Upper lobe of left lung (tissue), 6 donors: ENCODE measurements at places on chromosomes 11 and 22. TPM values are rescaled to one million over a fixed set of nuclear protein-coding genes. Genes with fewer than 3 reads are reported as not detected.

The DUSP8 gene
- total RNA-seq = 5.2 TPM

- DNase-seq = no peak
These were observed 56.2 kb downstream of the DENND5A start for GRCh38 chr11:9208726-9209501.

DNA sequence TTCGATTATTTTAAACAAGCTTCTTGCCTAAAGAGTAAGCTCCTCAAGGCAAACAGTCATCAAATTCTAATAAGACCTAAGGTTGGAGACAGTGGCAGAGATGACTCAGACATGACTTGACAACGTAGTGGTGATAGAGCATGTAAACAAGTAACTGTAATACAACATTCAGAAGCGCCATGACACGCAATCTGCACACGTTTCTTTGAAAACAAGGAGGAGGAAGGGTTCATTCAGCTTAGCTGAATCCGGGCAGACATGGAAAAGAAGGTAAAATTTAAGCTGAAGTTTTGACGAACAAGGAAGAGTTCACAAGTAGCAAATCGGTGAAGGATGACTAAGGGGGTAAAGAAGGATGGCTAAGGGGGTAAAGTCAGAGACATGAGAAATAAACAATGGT, 152.4 kb upstream of the ZC3H12C start:
- no peak for DNase-seq

GRCh38 chr22:32528984-32529982, 54.7 kb downstream of the FBXO7 start:
- peak; percentile 67 for DNase-seq

The NXPE2 gene
- 0.30 TPM for total RNA-seq
